Astrocyte (in vitro differentiated cells and primary cell): ENCODE measurements at places on chromosomes 5 and 9.

DNA sequence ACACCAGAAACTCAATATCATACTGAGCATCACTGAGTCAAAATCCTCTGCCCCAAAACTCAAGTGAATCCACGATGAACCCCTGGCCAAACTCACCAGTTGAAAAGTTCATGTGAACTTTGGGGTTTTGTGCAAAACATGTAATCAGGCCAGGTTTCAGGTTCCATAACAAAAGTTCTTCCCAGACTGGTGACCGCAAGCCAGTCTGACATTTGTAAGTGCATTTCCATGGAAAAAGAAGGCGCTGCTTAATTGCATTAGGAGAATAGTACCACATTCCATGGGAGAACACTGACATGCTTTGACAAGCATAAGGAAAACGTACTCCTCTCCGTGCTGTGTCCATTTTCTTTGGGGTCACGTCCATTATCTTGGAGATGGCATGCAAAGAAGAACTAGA is 567.0 kb downstream of the BNC2 start:
- DNase-seq, result no peak

- DNase-seq, result no peak
These were observed 9.5 kb downstream of the EXOSC3 start for GRCh38 chr9:37775216-37775919.

GRCh38 chr9:24487250-24487861 is 58.3 kb downstream of the IZUMO3 start:
- DNase-seq, result no peak

- peak; percentile 39 for DNase-seq
These were observed 31.8 kb upstream of the FGF1 start for GRCh38 chr5:142717582-142718215.

GRCh38 chr5:107340631-107341030 is 330.1 kb downstream of the EFNA5 start:
- no peak for DNase-seq

GRCh38 chr5:1098986-1099597 is 12.8 kb downstream of the SLC12A7 start:
- no peak for DNase-seq

GRCh38 chr9:131918481-131918880 is 161.2 kb downstream of the MED27 start:
- no peak for DNase-seq

DNA sequence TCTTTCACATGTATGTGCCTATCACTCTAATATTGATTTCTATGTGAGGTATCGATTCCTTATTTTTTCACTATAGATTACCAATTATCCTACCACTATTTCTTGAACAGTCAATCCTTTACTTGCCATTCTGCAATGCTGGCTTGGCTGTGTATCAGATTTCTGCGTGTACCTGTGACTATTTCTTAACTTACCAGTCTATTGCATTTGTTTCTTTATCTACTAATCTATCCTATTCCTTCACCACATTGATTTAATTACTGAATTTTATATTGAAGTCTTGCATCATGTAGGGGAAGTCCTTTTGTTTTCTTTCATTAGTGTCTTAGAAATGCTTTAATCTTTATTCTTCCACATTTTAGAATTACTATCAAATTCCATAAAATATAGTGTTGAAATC is 684.8 kb downstream of the LRRC70 start:
- no peak for DNase-seq

DNA sequence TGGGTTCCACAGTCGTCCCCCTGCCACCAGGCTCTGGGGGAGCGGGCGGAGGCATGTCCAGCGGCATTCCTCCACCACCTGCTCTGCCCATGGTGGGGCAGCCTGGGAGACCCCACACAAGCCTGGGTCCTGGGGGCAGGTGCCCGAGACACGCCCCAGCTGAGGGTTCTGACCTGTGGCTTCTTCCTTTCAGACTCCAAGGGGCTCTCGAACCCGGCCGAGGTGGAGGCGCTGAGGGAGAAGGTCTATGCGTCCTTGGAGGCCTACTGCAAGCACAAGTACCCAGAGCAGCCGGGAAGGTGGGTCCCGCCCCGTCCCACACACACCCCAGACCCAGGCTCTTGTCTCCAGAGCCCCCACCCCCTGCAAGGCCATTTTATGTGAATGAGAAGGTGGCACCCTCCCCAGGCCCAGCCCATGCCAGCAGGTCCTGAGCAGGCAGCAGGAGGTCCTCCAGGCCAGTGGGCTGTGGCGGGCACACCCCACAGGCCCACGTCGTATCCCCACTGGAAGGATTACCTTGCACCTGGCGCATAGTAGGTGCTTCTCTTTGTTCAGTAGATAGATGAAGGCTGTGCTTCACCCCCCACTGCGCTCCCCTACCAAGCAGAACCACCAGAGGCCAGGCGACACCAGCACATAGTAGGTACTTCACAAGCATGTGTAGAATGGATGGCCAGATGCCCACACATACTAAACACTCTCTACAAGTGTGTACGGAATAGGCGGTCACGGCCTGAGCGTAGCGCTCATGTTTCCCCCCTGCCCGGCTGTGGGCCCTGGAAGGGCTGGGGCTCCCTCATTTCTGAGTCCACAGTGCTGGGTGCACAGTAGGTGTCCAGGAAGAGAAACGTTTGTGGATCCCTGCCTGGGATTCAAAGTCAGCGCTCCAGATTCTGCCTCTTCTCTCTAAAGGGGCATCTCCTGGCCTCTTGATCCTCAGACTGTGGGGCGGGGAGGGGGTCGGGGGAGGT is 107.9 kb downstream of the RXRA start:
- no peak for DNase-seq

DNA sequence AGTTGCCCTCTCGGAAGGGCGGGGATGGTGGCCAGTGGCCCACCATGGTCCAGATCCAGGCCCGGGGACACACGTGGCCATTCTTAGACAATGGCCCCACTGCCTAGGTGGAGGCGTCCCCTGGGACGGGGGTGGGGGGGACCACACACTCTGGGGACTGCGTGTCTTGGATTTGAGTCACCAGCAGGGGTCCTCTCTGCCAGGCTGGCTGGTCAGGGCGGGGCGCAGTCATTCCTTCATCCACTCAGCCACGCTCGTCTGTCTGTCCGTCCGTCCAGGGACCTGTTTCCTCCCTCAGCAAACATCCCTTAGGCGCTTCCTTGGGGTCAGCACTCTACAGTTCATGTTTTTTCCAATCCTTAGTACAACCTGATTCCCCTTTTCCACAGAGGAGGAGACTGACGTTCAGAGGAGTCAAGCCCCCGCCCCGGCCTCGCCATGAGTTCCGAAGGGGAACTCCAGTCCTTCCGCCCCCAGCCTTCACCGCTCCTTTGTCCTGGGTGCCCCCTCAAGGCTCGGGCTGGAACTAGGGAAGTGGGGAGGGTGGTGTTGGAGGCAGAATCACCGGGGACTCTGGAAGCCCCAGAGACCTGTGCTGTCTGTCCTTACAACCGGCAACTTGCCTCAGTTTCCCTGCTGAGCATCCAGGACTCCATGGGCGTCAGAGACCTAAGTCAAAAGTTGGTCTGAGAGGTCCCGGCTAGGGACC is 276.6 kb upstream of the MVB12B start:
- no peak for DNase-seq

DNA sequence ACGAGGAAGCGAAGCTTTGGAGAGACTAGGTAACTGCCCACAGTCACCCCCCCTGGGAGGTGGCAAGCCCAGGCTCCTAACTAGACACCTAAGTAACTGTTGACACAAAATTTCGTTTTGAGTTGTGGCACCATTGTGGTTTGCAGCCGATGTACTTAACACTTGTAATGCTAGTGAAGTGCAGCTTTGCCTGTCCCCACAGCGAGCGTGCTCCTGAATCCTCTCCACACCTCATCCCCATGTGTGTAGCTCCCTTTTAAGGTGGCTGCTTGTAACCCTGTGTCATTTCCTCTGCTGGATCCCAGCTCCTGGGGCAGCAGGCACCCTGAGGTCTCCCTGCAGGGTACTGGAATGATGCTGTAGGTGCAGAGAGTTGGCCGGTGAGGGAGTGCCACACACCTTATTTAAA is 114.9 kb downstream of the TRIO start:
- no peak for DNase-seq

GRCh38 chr9:94933511-94933828 is 207.0 kb downstream of the AOPEP start:
- peak; percentile 74 for DNase-seq

- DNase-seq, result no peak
These were observed 166.8 kb downstream of the PSAT1 start for GRCh38 chr9:78463750-78464149.

- no peak for DNase-seq
These were observed 31.1 kb downstream of the GCNT4 start for GRCh38 chr5:75021219-75021618.

DNA sequence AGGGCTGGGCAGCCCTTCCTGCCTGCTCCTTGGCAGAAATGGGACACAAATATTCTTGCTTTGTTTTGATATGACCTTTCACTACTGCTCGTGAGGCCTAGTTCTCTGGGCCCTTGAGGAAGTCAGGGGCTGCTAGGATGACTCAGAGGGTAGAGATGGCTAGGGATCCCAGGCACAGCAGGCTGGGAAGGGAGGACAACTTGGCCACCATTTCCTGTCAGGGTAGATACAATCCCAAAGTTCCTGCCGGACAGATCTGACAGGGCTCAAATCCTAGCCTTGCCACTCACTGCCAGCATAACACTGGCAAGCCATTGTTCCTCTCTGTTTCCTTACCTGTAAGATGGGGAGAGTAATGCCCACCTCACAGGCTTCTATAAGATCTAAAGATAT is 31.7 kb upstream of the MEIKIN start:
- no peak for DNase-seq

DNA sequence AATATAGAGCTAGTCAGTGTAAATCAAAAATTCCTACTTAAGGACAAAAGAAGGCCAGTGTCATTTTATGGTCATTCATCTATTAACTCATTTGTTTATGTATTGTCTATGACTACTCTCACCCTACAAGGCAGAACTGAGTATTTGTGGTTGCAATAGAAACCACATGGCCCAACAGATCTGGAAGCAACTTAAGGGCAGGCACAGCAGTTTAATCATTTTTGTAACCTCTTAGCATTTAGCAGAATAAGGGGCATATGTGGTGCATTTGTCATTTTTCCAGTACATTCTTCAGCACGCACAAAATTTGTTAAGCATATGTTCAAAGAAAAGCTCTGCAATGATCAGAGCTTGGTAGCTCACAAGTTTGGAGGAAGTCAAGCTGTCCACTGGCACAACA is 1.1 kb downstream of the FKBP15 start:
- DNase-seq, result peak; percentile 88

DNA sequence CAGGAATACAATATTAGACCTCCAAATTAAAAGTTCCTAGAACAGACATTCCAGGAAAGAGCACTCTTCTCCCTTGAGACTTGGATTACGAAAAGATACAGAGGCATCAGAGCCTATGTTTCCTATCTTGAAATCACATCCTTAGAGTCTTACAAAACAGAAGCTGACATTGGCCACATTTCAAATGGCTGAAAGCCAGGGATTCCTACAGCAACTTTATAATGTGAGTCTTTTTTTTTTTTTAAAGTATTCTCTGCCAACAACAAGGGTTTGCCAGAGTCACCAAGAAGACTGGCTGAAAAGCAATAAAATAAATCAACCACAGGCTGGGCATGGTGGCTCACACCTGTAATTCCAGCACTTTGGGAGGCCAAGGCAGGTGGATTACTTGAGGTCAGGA is 63.1 kb downstream of the TRPM6 start:
- no peak for DNase-seq

GRCh38 chr5:1009359-1010180 is 968 bp downstream of the NKD2 start:
- no peak for DNase-seq

DNA sequence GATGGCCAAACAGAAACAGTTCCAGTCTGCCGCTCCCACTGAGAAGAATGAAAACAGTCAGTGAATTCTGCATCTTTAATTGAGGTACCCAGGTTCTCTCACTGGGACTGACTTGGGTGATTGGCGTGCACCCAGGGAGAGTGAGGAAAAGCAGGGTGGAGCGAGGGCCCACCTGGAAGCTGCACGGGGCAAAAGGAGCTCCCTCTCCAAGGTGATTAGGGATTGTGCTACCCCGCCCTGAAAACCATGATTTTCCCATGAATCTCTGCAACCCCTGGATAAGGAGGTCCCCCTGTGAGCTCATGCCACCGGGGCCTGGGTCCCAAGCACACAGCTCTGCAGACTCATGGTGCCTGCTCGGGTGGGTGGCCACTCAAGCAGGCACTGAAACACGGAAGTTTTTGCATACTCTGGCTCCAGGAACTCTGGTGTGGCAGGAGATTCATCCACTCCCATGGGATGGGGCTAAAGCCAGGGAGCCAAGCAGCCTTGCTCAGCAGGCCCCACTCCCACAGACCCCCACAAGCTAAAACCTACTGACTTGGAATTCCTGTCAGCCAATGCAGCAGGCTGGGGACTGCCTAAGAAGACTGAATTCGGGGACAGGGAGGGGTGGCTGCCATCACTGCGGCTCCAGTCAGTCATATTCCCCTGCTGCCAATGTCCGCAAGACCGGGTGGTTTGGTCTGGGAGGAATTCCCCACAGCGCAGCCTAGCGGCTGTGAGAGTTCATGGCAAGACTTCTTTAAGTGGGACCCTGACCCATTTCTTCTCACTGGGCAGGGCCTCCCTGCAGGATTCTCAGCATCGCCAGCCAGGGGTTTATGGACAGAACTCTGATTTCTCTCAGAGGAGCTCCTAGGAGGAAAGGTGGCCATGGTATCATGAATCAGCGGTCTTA is 652.2 kb upstream of the RGMB start:
- no peak for DNase-seq

- no peak for DNase-seq
These were observed 510.8 kb downstream of the SPATA31D1 start for GRCh38 chr9:82499337-82499736.

- no peak for DNase-seq
These were observed 115.6 kb downstream of the WDR70 start for GRCh38 chr5:37494756-37495155.

DNA sequence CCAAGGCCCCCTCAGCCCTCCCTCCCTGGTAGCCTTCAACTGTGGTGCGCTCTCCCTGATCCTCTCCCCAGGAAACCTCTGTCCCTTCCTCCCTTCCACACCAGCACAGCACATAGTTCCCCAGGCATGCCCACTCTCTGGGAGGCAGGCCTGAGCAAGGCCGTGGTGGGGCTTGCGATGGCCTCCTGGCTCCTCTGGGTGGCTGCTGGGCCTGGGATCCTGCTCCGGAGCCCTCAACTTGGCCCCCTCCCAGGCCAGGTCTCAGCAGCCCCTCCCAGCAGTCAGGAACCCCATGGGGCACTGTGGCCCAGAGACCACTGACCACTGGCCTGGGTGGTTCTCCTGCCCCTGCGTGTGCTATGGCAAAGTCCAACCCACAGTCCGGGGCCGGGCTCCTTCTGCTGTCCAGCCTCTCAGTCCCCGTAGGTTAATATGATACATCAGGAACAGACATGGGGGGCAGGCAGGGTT is 125.8 kb downstream of the ZNF354C start:
- DNase-seq, result no peak
